ENCODE measurements at places on chromosomes 6 and 20.

- no peak for DNase-seq
These were observed 26.1 kb upstream of the GABRR1 start for GRCh38 chr6:89243331-89243629.

DNA sequence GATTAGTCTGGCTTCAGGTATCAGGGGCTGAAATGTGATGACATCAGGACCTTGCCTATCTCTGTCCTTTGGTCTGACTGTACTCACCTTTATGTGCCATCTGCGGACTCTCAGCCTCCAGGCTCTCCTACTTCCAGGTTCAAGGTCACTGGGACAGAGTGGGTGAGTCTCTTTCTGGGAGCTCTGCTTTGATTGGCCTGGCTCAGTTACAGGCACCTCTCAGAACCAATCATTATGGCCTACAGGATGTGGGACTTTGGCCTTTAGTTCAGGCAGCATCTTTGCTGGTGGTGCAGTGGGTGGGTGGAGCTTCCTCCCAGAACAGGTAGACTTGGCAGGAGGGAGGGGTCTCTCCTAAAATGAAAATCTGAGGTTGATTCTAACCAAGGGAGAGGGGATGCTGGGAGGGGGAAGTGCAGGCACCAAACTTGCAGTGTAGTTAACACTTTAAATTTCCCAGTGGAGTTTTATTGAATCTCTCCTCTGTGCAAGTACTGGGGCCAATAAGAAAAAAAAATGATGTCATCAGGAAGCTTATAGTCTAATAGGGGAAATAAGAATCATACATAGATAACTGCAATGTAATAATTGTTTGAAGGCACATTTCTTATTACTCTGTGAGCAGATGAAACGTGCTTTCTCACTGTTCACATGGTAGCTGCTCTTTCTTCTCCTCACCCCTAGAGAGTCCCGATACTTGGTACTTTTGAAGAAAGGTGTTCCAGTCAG, 53.4 kb downstream of the SLC24A3 start:
- no peak for DNase-seq

- DNase-seq: no peak
These were observed 6.6 kb downstream of the SIRPB2 start for GRCh38 chr20:1484438-1485116.

- DNase-seq: no peak
These were observed 1.5 kb downstream of the ZBTB46 start for GRCh38 chr20:63829603-63829944.

- no peak for DNase-seq
These were observed 1.3 kb upstream of the CDYL start for GRCh38 chr6:4774715-4775493.

- no peak for DNase-seq
These were observed 43.1 kb upstream of the FOXP4 start for GRCh38 chr6:41502917-41503671.

DNA sequence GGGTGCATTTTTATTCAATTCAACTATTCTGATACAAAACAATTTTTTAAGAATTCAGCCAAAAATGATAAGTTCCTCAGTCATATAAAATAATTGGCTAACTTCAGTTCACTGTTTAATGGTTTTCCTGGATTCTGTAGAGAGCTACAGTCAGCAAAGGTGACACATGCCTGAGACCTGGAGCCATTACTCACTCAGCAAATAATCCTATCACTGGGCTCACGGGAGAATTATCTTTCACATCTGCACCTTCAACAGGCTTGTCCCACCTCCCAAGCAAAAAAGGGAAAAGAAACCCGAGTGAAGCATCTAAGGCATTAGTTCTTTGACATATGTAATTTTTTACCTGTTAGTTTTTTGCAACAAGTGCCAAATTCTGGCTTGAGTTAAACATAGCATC, 34.9 kb upstream of the FOXA2 start:
- DNase-seq: no peak

- DNase-seq: peak; percentile 48
These were observed 354.1 kb upstream of the MAP3K7 start for GRCh38 chr6:90940812-90941481.

- DNase-seq: peak; percentile 58
These were observed 41.4 kb upstream of the CDH22 start for GRCh38 chr20:46349742-46350056.

GRCh38 chr6:80341330-80341729, 234.9 kb downstream of the BCKDHB start:
- no peak for DNase-seq

DNA sequence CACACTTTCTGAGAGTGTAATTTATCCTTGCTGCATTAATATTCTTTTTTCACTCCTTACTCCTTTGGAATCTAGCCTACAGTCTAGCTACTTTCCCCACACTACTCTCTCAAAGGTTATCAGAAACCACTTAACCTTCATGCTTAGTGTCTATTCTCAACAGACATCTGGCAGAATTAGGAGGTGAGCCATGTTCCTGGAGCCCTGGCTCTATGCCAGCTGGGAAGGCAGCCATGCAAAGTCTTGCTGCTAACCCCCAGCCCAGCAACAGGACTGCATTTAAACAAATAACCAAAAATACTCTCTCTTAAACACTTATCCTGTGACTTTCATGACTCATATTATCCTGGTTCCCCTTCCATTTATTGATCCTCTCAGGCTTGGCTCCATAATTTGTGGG, 260.2 kb downstream of the BCKDHB start:
- DNase-seq: no peak

DNA sequence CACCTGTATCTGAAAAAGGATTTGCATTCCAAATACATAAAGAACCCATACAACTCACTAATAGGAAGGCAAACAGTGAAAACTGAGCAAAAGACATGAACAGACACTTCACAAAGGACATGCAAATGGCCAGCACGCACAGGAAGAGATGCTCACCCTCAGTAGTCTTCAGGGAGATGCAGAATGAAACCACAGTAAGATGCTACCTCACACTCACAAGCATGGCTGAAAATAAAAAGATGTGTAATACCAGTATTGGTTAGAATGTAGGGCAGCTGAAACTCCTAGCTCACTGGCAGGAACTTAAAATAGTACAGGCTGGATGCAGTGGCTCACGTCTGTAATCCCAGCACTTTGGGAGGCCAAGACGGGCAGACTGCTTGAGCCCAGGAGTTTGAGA, 64.6 kb downstream of the SNX5 start:
- no peak for DNase-seq

DNA sequence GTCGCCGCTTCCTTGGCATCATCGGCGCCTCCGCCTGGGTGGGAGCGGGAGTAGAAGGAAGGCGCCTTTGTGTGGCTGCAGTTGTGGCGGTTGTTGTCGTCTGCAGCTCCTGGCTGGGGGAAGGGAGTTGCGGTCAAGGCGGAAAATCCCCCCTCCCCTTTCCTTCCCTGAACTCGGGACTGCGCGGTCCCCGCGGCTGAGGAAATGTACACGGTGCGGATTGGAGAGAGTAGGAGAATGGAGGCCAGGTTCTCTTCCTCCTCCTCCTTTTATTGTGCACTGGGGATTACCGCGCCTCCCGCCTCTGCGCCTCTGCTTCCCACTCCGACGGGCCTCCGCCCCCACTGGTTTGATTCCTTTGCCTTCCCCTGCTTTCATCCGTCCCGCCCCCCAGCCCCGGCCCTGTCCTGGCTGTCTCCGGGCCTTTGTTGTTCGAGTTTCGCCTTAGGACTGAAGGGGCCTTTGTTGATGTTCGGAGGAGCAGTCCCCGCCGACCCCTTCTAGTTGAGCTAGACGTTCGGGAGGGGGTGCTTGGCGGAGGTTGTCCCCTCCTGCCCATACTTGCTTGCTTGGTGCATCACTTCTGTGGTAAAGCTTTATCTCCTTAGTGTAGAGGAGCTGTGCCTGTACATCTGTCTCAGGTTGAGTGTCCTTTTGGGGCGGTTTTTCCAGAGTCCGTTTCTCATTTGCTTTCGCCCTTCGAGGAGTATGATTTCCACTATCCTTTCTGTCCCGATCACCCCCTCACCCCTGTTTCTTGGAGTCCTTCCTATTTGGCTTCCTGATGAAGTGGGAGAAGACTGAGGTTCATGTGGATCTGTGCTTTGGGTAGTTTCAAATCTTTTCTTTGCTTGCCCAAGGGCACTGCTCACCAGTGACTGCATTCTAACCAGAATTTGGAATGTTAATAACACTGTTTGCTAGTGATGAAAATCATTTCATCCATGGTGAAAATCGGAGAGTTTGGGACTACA, 764 bp downstream of the ZNF292 start:
- DNase-seq: peak; percentile 63

DNA sequence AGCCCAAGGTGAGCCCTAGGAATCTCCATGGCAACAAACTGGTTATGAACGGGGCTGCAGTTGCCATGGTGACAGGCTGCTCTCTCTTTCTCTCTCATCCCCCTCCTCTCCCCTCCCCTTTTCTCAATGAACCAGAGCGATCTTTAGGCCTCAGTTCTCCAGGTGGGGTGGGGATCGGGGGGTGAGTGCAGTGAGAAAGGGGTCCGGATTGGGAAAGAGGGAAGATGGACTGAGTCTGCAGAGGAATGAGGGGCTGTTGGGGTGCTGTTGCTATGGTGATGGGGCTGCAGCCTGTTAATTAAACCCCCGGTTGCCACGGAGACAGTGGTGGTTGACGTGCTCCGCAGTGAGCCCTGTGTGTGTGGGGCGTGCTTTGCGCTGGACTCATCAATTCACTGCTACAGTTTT, 3.6 kb upstream of the SLC12A5 start:
- DNase-seq: peak; percentile 6

GRCh38 chr20:20299904-20300303, 68.0 kb upstream of the INSM1 start:
- DNase-seq: no peak

DNA sequence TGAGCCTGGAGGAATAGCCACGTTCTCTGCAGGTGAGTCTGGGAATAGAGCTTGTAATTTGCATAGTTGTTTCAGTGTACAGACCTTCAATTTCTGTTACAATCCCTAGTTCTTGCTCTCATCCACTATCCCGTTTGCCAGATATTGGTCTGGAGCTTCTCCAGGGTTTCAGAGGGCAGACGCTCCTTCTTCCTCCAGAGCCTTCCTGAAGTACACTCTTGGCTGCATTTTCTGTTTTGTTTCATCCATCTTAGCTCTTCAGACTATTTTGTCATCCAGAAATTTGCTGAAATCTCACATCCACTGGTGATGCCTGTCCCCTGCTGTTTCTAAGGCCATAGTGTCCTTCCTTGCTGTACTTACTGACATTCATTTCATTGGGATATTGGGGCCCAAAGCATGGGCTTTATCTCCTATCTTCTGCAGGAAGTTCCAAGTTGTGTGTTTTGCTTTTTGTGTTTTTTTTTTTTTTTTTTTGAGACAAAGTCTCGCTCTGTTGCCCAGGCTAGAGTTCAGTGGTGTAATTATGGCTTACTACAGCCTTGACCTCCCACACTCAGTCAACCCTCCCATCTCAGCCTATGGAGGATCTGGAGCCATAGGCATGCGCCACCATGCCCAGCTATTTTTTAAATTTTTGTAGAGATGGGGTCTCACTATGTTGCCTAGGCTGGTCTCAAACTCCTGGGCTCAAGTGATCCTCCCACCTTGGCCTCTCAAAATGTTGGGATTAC, 18.7 kb downstream of the CDS2 start:
- DNase-seq: no peak

DNA sequence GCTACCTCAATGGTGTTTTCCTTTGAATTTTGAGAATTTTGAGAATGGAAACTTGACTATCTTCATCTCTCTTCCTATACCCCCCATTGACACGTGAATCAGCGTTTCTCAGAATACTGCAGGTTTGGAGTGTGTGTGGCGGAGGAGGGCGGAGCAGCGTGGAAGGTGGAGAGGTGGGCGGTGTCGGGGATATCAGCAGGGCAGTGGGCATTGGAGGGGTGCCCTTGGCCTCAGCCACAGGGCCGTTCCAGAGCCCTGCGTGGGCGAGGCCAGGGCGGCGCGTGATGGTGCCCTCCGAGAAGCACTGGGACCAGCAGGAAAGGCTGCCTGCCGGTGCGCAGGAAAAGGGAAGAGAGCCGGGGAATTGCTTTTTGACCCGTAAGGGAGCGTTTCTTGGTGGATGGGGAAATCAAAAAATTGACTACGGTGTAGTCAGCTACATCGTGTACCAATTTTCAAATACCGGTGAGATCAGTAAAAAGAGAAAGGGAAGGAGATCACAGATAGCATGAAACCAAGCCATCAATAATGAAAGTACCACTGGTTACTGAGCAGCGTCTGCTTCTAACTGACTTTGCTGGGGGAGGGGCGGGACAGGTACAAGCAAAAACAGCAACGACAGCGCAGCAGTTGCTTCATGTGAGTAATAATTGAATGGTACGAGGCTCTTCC, 82.7 kb upstream of the DUSP22 start:
- DNase-seq: no peak

GRCh38 chr6:17602888-17603287, 2.8 kb downstream of the FAM8A1 start:
- DNase-seq: no peak

- DNase-seq: peak; percentile 80
These were observed 107.2 kb upstream of the FOXA2 start for GRCh38 chr20:22691369-22692118.

GRCh38 chr6:158630938-158631616, 13.5 kb downstream of the DYNLT1 start:
- DNase-seq: no peak

All from NCI-H146 (cell line).